ENCODE measurements at places on chromosomes 5 and 9. TPM values are rescaled to one million over a fixed set of nuclear protein-coding genes. Genes with fewer than 3 reads are reported as not detected.

The BHMT2 gene
- not detected for total RNA-seq

The PPP3R2 gene
- total RNA-seq, result not detected

The GLRA1 gene
- not detected for total RNA-seq

The ZNF354C gene
- total RNA-seq, result 6.9 TPM

The BARHL1 gene
- total RNA-seq, result not detected

- no peak for DNase-seq
Observed at GRCh38 chr9:3018691-3019230, 174.9 kb upstream of the PUM3 start.

DNA sequence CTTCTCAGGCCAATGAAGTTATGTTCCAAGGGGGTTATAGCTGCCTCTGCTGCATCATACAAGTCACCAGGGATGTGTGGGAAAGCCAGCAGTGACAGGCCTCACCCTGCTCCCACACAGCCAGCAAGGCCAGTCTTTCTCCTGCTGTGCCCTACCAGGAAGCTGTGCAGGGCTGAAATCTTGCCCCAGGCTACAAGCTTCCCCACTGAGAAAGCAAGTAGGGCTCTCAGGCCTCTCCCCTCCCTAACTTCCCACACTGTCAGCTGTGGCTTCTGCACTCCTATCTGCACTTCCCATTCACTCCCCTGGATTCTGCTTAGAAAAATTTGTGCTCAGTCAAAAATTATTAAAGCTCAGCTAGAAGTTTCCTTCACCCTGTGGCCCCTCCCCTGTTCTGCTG, 611.2 kb upstream of the ZNF608 start:
- no peak for DNase-seq

Data from activated naive CD4-positive, alpha-beta T cell treated with anti-CD3 and anti-CD28 coated beads, Interleukin-2, amount 50 U/mL, for 72 hours (primary cell).